ENCODE measurements at places on chromosomes 12 and 14.

- peaks cover under 1% of the 10 kb centered on the region for H3K36me3 ChIP-seq
- no peaks in the 10 kb centered on the region for H3K27me3 ChIP-seq
- no peak overlapping the region for H3K4me3 ChIP-seq
Observed at GRCh38 chr14:101194373-101195308, 291.1 kb upstream of the RTL1 start.

DNA sequence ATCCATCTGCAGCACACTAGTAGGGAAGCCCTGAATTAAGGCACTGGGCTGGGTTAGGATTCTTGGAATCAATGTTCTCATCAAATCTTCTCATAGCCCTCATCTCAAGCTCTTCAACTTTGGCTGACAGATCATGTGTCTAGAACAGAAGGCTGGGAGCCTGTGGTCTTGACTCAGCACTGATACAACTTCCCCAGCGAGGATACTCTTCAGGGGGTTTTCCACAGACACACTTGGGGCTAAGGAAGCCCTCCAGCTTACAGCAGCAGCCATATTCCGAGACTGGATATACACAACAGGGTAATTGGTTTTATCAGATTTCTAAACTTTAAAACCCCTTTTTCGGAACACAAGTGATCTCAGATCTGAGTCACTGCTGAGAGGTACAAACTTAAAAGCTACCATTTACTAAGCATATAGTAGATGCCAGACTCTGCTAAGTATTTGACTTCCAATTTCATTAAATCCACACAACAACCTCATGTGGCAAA is 3.5 kb downstream of the FMNL3 start:
- H3K36me3 ChIP-seq = peaks cover 2% of the 10 kb centered on the region
- H3K27ac ChIP-seq = no peak overlapping the region

GRCh38 chr12:22014783-22015144 is 31.3 kb upstream of the CMAS start:
- H3K27me3 ChIP-seq = no peaks in the 10 kb centered on the region
- peaks cover 8% of the 10 kb centered on the region for H3K36me3 ChIP-seq
- no peak overlapping the region for H3K27ac ChIP-seq

GRCh38 chr12:14989790-14990189 is 16.9 kb downstream of the PDE6H start:
- H3K27me3 ChIP-seq = no peaks in the 10 kb centered on the region
- H3K27ac ChIP-seq = no peak overlapping the region
- H3K4me1 ChIP-seq = peaks cover under 1% of the 10 kb centered on the region
- no peak overlapping the region for H3K4me3 ChIP-seq
- no peaks in the 10 kb centered on the region for H3K36me3 ChIP-seq

DNA sequence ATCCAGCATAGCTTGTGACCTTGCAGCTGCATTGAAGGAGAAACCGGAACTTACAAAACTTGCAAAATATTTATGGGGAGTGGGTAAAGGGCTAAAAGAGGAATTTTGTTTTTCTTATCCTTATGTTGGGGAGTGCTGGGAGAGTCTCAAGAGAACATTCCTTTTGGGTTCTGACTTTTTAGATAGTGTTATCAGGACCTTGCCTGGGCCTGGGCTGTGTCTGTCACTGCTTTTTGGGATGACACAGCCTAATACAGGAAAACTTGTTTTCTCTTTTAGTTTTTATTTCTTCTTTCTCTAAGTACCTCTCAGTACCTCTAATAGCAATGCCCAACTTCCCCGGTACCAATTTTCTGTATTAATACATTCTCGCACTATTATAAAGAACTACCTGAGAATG is 850.6 kb downstream of the RPS29 start:
- no peaks in the 10 kb centered on the region for H3K36me3 ChIP-seq
- H3K27ac ChIP-seq = no peak overlapping the region
- DNase-seq = no peak
- no peaks in the 10 kb centered on the region for H3K27me3 ChIP-seq

DNA sequence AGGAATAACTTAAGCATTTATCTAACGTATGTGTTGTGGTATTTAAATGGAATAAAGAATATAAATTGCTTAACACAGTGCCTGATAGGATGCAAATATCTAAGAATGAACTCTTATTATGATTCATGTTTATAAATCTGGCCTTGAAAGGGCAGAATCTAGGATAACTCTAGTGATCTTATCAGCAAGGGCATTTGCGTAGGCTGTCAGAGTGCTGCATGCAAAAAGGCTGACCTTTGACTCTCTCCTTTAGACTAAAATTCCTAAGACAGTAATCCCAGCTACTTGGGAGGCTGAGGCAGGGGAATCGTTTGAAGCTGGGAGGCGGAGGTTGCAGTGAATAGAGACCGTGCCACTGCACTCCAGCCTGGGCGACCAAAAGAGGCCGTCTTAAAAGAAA is 31.3 kb upstream of the ANP32D start:
- DNase-seq = no peak
- H3K27me3 ChIP-seq = no peaks in the 10 kb centered on the region
- peak overlapping the region; percentile 49 for H3K4me3 ChIP-seq
- H3K36me3 ChIP-seq = peaks cover 3% of the 10 kb centered on the region
- no peak overlapping the region for H3K27ac ChIP-seq

DNA sequence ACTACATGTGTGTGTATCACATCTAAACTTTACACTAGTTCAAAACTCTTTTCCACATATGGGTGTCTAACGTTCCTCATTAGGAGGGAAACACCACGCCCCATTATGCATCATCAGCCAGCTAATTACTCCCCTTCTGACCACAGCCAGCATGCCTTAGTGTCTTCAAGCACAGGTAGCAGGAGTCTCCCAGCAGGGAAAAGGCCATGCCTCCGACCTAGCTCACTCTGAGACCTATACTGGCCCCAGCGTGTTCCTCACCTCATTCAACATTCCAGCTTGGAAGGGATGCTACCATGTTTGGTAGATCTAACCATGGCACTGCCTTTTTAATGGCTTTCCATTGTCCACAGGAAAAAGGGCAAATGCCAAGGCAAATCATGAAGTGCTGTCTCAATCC is 66.1 kb upstream of the PRB2 start:
- no peak overlapping the region for H3K4me3 ChIP-seq
- no peaks in the 10 kb centered on the region for H3K4me1 ChIP-seq
- H3K27ac ChIP-seq = no peak overlapping the region

DNA sequence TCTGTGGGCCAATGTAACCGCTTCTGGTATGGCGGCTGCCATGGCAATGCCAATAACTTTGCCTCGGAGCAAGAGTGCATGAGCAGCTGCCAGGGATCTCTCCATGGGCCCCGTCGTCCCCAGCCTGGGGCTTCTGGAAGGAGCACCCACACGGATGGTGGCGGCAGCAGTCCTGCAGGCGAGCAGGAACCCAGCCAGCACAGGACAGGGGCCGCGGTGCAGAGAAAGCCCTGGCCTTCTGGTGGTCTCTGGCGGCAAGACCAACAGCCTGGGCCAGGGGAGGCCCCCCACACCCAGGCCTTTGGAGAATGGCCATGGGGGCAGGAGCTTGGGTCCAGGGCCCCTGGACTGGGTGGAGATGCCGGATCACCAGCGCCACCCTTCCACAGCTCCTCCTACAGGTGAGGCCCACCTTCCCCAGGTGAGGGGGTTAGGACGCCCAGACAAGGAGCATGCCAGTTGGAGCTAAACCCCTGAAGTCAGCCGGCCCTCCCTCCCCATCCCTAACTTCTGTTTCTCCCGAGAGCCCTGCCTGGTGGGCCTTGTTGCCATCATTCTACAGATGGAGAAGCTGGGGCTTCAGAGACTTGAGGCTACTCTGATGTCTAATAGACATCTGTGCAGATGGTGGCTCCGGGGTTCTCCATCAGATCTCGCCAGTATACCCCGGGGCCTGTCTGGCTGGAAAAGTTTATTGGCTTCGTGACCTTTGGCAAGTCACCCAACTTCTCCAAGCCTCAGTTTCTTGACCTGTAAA is 25.3 kb downstream of the PAPLN start:
- H3K4me3 ChIP-seq = no peak overlapping the region
- DNase-seq = no peak
- H3K4me1 ChIP-seq = peaks cover 5% of the 10 kb centered on the region

DNA sequence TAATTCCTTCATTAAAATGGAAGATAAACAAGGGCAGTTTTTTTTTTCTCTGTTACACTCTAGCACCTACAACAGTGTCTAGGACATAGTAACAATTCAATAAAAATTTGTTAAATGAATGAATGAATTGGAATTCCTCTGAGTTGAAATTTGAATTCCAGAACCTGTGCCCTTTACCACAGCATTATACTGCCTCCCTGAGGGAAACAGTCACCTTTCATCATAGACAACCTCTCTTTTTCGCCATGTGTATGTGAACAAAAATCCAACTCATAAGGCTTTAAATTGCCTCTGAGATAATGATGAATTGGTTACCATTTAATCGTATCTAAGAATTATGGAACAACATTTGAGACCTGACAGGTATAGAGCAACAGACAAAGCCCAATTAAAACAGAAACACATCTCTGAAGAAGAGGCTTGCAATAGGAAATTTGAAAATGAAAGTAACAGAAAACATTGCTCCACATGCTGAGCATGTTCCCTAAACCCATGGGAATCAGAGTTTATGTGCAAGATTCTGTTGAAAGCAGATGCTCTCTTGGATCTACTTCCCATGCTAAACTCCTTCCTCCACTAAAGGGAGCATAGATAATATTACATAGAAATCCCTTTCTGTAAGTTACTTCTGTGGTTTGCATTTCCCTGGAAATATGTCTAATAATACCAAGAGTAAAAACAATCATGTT is 657.8 kb downstream of the GALC start:
- no peak overlapping the region for H3K4me3 ChIP-seq
- H3K27ac ChIP-seq = no peak overlapping the region
- no peaks in the 10 kb centered on the region for H3K36me3 ChIP-seq
- no peaks in the 10 kb centered on the region for H3K4me1 ChIP-seq

GRCh38 chr12:107331912-107332311 is 238.6 kb upstream of the CRY1 start:
- no peak overlapping the region for H3K4me3 ChIP-seq
- no peaks in the 10 kb centered on the region for H3K36me3 ChIP-seq
- H3K27me3 ChIP-seq = peaks cover 36% of the 10 kb centered on the region
- no peak overlapping the region for H3K27ac ChIP-seq
- H3K4me1 ChIP-seq = peaks cover 7% of the 10 kb centered on the region
- no peak for DNase-seq

GRCh38 chr14:41872931-41873685 is 266.4 kb downstream of the LRFN5 start:
- DNase-seq = no peak
- no peaks in the 10 kb centered on the region for H3K4me1 ChIP-seq
- no peak overlapping the region for H3K27ac ChIP-seq
- H3K27me3 ChIP-seq = no peaks in the 10 kb centered on the region
- no peak overlapping the region for H3K4me3 ChIP-seq

DNA sequence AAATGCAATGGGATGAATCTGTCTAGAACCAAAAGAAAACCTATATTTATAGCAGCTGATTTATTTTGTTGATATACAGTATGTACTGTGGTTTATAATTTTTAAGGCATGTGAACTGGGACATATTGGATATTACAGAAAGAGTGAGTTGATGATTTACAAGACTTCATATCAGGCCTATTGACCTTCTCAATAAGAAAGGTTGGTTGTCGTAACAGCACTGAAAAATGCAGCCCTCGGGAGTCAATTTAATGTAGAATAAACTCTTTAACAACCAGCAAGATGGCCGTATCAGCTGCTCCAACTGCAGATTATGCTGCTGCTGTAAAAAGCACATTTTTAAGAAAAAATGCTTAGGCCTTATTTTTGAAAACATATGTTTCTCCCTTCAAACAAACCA is 407.3 kb downstream of the GXYLT1 start:
- peaks cover 4% of the 10 kb centered on the region for H3K4me1 ChIP-seq
- no peak for DNase-seq
- no peak overlapping the region for H3K4me3 ChIP-seq
- no peaks in the 10 kb centered on the region for H3K27me3 ChIP-seq

- H3K4me1 ChIP-seq = peaks cover 2% of the 10 kb centered on the region
- DNase-seq = no peak
- no peaks in the 10 kb centered on the region for H3K36me3 ChIP-seq
Observed at GRCh38 chr12:32761716-32762115, 6.0 kb upstream of the YARS2 start.

- H3K27ac ChIP-seq = peak overlapping the region; percentile 100
- peaks cover 36% of the 10 kb centered on the region for H3K4me1 ChIP-seq
- peaks cover 22% of the 10 kb centered on the region for H3K36me3 ChIP-seq
- DNase-seq = no peak
- peak overlapping the region; percentile 99 for H3K4me3 ChIP-seq
- peaks cover 4% of the 10 kb centered on the region for H3K27me3 ChIP-seq
Observed at GRCh38 chr14:39176263-39177167, 1.5 kb downstream of the PNN start.

DNA sequence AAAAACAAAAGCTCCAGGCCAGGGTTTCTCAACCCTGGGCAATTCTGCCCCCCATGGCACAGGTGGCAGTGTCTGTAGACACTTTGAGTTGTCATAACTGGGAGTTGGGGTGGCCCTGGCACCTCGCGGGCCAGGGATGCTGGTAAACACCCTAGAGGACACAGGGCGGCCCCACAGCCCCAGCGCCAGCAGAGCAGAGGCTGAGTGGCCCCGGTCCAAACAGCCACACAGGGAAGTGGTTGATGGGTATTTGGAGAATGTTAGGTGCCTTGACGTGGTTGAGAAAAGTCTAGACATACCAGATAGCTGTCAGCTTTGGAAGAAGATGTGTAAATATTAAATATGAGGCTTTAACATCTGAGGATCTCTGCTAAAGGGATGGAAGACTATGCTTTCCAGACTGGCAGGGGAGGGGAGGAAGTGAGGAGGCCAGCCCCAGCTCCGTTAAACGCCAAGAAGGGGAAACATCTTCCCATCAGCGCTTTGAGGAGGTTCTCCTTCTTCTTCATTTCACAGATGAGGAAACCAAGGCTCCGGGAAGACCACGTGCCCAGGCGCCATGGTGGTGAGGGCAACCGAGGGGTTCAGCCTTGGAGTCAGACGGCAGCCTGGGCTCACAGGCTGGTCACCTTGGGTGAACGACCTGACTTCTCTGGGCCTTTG is 103.7 kb downstream of the SCARB1 start:
- H3K36me3 ChIP-seq = peaks cover 7% of the 10 kb centered on the region
- DNase-seq = no peak
- peaks cover 49% of the 10 kb centered on the region for H3K4me1 ChIP-seq
- no peak overlapping the region for H3K4me3 ChIP-seq
- H3K27ac ChIP-seq = no peak overlapping the region

- H3K4me1 ChIP-seq = peaks cover 22% of the 10 kb centered on the region
- no peak overlapping the region for H3K4me3 ChIP-seq
- H3K27ac ChIP-seq = no peak overlapping the region
Observed at GRCh38 chr12:63967358-63968145, 123.1 kb downstream of the SRGAP1 start.

GRCh38 chr14:58701156-58701555 is 63.4 kb downstream of the DACT1 start:
- no peak overlapping the region for H3K4me3 ChIP-seq
- H3K27me3 ChIP-seq = no peaks in the 10 kb centered on the region
- no peak for DNase-seq
- no peak overlapping the region for H3K27ac ChIP-seq

DNA sequence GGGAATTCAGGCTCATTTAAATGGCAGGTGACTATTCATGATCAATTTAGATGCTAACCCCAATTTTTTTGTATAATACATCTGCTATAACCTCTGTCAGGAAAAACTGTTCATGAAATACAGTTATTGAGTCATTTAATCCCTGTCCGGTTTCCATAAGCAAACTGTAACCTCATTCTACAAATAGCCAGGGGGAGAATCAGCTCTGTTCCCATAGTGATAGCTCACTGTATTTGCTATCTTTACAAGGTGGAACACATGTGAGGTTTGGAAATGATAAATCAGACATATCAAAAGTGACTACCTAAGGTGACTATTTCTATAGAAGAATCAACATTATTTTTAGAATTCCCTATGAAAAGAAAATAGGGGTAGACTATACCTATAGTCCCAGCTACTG is 38.6 kb upstream of the VPS33A start:
- no peak for DNase-seq
- H3K27me3 ChIP-seq = no peaks in the 10 kb centered on the region
- H3K36me3 ChIP-seq = peaks cover 8% of the 10 kb centered on the region
- H3K27ac ChIP-seq = no peak overlapping the region
- H3K4me3 ChIP-seq = no peak overlapping the region

All from neural crest cell (in vitro differentiated cells).